K562 (cell line): ENCODE measurements at places on chromosomes 16 and 17.

- no peak for DNase-seq
Observed at GRCh38 chr17:77579131-77579530, 379.4 kb upstream of the TNRC6C start.

- peak; percentile 45 for DNase-seq
Observed at GRCh38 chr17:37506678-37507077, 17.0 kb downstream of the DUSP14 start.

GRCh38 chr16:84867696-84868095 is 47.9 kb downstream of the CRISPLD2 start:
- DNase-seq, result no peak

DNA sequence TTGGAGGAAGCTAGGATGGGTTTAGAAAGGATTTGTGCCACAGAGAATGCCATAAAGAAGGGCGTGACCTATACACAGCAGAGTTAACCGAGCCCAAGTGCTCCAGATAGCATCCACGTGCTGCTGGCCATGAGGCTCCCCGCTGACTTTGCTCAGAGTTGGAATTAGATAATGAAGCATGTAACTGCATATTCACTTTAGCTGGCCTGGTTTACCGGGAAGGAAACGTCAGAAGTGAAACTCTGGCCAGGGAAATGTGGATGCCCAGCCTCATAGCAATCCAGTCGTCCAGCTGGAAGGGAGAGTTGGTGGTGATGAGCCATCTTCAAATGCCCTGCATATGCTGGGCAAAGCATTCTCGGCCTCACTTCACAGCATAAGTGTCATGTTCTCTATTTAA is 6.1 kb downstream of the KRT35 start:
- DNase-seq, result no peak

DNA sequence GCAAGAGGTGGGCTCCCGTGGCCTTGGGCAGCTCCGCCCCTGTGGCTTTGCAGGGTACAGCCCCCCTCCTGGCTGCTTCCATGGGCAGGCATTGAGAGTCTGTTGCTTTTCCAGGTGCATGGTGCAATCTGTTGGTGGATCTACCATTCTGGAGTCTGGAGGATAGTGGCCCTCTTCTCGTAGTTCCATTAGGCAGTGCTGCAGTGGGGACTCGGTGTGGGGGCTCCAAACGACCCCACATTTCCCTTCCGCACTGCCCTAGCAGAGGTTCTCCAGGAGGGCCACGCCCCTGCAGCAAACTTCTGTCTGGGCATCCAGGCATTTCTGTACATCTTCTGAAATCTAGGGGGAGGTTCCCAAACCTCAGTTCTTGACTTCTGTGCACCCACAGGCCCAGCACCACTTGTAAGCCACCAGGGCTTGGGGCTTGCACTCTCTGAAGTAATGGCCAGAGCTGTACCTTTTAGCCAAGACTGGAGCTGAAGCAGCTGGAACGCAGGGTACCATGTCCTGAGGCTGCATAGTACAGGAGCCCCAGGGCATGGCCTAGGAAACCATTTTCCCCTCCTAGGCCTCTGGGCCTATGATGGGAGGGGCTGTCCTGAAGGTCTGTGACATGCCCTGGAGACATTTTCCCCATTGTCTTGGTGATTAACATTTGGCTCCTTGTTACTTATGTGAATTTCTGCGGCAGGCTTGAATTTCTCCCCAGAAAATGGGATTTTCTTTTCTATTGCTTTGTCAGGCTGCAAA is 6.0 kb downstream of the PRKAR1A start:
- DNase-seq, result no peak

DNA sequence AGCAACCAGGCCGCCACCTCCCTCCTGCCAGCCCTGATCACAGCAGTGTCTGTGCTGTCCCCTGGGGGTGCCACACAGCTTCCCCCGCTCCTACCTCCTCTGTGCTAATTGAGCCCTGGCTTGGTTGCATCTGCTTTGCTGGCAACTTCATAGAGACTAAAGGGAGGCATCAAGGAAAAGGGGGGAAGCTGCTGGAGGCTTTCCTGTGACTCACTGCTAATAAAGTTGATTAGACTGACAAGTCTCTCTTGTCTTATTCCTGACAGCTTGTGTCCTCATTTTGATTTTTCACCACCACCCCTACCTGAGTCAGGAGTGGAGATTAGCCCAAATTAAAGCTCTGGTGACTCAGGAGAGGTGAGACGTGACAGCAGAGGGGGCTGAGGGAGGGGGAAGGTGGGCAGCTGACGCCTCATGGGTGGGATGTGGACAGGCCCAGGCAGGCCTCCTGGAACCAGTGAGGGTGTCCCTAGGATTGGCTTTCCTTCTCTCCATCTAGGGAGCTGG is 310.0 kb downstream of the CBLN1 start:
- DNase-seq, result no peak

- DNase-seq, result no peak
Observed at GRCh38 chr17:2065949-2066400, 11.1 kb downstream of the HIC1 start.

GRCh38 chr16:24007391-24007790 is 171.6 kb downstream of the PRKCB start:
- DNase-seq, result no peak
